Lower leg skin (tissue), 4 donors: ENCODE measurements at places on chromosomes 4 and X. TPM values are rescaled to one million over a fixed set of nuclear protein-coding genes. Genes with fewer than 3 reads are reported as not detected.

DNA sequence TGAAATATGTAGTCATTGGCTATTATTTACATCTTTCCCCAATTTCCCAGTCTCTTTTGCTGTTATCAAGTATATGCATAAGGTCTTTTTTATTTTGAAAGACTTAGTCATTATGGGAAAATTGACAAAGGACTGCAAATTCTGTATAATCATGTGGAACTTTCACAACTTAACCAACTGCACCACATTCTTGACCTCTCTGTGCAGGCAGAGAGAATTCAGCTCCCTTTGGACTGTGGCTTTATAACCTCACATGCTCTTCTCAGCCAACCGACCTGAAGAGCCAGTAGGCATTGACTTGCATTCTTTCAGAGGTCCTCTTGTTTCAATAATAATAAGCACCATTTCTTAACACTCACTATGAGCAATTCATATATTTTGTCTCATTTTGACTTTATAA, 66.9 kb downstream of the ANXA3 start:
- no peak for DNase-seq

NPNT gene
- total RNA-seq, result 5.2 TPM

DNA sequence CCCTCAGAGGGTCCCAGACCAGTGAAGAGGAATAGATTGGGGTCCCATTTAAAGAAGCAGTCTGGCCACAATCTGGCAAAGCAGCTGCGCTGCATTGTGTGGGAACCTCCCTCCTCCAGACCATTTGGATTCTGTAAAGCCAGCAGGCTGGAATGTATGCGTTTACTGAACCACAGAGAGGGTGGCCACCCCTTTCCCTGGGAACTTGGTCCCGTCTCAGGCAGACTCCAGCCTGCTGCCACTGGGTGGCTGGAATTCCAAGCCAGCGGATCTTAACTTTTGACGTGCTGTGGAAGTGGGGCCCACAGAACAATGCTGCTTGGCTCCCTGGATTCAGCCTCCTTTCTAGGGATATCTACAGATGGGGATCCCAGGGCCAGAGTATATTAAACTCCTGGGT, 307.2 kb downstream of the DACH2 start:
- no peak for DNase-seq

GRCh38 chr4:9825049-9825448, 43.6 kb downstream of the DRD5 start:
- no peak for DNase-seq

DNA sequence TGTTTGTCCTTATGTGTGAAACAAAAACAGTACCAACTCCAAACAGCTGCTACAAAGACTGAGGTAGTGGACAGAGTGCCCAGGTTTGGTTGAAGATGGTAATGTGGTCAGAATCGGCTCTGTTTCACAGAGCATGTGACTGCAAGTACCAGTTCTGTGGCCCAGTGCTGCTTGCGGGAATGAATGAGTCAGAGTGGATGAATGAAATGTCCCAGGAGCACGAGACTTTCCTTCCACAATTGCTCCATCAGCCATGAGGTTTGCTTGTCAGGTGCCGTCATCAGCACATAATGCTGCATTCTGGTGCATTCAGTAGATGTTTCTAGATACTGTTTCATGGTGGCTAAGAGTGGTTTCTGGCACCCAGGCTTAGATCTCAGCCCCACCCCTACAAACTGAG, 84.2 kb downstream of the GPR143 start:
- DNase-seq, result no peak
